Activated T-helper 17 cell treated with anti-CD3 and anti-CD28 coated beads, Interleukin-2, amount 50 U/mL, for 72 hours (primary cell): ENCODE measurements at places on chromosomes 13 and 19. TPM values are rescaled to one million over a fixed set of nuclear protein-coding genes. Genes with fewer than 3 reads are reported as not detected.

The DAND5 gene
- total RNA-seq, result 0.30 TPM

The APLP1 gene
- 2.6 TPM for total RNA-seq

The IQCN gene
- total RNA-seq, result 1.1 TPM

The C19orf81 gene
- not detected for total RNA-seq

DNA sequence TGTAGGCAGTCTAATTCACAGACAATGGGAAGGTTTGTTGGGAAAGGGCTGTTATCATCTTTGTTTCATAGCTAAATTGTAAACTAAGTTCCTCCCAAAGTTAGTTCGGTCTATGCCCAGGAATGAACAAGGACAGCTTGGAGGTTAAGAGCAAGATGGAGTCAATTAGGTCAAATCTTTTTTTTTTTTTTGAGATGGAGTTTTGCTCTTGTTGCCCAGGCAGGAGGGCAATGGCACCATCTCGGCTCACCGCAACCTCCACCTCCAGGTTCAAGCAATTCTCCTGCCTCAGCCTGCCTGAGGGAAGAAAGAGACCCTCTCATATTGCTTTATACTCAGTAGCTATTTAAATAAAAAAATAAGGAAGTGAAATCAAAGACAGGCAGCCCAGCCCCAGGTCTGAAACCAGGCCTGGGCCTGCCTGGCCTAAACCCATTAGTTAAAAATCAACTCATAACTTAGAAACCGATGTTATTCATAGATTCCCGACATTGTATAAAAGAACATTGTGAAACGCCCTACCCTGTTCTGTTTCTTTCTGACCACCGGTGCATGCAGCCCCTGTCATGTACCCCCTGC, 297.4 kb upstream of the SGCG start:
- ATAC-seq, result no peak

GRCh38 chr19:18939922-18940768, 872 bp downstream of the HOMER3 start:
- ATAC-seq, result peak; percentile 50
